Stimulated activated CD4-positive, alpha-beta T cell treated with anti-CD3 and anti-CD28 coated beads, Interleukin-1b, Interleukin-23, amount 100 ng/mL, for 24 hours (primary cell): ENCODE measurements at places on chromosomes 3 and 15.
A peak's percentile ranks its signal among the peaks of the same experiment; 100 is the strongest.

DNA sequence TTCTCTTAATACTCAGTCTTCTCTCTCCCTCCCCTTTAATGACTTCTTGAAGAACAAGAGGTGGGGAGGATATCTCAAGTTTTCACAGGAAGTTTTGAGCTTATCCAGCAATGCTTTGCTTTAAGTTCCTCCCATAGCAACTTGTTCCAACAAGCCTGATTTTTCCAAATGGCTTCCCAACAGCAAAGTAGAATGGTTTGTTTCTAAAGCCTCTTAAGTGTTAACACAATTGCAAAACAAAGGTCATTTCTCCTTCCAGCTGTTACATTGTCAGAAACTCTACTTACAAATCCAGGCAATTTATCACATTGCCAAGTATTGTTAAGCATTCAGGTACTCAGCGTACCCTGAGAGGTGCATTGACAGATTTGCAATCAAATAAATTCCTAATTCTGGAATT, 6.8 kb upstream of the ZNF770 start:
- DNase-seq = no peak

- DNase-seq = no peak
These were observed 2.1 kb downstream of the LDHAL6B start for GRCh38 chr15:59208613-59209249.

GRCh38 chr15:90818251-90819210, 49.9 kb upstream of the FURIN start:
- no peak for DNase-seq

DNA sequence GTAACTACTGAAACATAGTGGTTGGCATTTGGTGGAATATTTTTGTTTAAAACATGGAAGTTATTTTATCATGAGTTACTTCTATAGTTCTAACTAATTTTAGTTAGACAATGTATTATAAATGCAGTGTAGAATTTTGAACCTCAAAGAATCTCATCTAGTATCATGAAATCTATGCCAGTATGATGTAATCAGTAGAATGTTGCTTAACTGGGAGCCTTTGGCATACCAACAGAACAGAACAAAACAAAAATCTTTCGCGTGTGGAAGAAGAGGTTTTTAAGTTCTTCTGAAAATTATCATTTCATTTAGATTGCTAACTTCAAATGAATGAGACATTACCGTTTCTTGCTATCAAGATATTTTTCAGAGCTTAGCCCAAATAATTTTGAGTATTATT, 98.4 kb upstream of the LRRFIP2 start:
- DNase-seq = no peak

GRCh38 chr3:190326361-190326760, 4.1 kb upstream of the CLDN1 start:
- no peak for DNase-seq

GRCh38 chr3:119647171-119647570, 13.2 kb downstream of the POPDC2 start:
- no peak for DNase-seq

DNA sequence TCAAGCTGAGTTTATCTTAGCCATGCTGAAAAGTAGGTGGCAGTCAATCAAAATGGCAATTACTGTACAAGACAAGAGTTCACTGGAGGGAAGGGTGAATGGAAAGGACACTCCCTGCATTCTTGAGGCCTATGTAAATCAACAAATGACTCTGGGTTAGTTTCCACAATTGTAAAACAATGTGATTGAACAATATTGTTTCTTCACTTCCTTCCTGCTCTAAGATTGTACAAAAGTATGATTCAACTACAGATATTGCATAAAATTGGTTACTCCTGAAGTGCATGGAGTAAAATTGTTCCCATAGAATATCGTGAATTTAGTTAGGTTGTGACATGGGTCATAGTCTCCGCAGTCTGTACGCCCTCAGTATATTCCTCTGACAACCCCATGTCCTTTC, 277.6 kb downstream of the LPP start:
- no peak for DNase-seq

DNA sequence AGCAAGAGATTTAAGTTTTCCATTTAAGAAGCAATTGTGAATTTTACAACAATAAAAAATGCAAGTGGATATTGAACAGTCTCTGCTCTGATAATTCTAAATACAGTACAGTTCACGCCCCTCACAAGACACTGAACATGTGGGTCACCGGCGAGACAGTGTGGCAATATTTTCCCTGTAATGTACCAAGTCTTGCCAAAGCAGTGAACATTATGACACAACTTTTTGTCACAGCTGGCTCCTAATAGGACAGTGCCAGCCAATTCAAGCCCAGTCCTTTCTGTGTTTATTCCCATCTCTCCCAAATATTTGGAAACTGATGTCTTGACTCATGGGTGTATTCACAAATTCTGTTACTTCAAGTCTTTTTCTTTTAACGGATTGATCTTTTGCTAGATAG, 62.3 kb downstream of the PPARG start:
- DNase-seq = no peak

GRCh38 chr3:107450254-107450893, 72.4 kb upstream of the BBX start:
- no peak for DNase-seq

DNA sequence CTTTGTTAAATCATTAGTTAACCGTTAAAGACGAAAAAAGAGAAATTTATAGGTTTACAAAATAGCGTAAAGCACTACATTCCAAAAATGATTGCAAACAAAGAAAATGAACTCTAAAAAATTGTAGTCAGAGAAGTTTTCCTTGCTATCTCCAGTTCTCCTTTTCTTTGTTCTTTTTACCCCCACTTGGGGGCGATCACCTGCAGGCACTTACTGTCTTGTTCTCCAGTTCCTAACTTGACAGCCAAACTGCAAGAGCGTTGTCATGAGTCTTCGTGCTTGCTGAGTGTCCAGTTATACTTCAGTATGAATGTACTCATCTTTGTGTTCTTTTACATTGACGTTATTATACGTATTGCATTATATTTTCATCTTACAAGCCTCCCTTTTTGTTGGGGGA, 54.5 kb downstream of the CHD2 start:
- no peak for DNase-seq

GRCh38 chr15:100206643-100207042, 135.1 kb downstream of the ADAMTS17 start:
- no peak for DNase-seq

DNA sequence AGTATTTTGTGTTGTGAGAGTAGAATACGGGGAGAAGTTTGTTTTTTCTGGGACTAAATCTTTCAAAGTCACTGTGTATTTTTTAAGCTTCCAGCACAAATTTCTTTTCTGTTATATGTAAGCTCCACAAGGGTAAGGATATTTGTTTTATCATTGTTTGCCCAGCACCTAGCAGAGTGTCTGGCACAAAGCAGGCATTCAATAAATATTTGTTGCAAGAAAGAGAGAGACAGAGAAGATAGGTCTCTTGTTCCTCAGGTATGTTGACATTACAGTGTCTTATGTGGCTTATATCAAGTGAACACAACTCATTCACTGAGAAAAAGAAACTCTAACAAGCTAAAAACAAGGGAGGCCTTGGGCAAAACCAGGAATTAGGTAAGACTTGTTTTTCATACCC, 26.6 kb upstream of the FNDC3B start:
- DNase-seq = no peak

DNA sequence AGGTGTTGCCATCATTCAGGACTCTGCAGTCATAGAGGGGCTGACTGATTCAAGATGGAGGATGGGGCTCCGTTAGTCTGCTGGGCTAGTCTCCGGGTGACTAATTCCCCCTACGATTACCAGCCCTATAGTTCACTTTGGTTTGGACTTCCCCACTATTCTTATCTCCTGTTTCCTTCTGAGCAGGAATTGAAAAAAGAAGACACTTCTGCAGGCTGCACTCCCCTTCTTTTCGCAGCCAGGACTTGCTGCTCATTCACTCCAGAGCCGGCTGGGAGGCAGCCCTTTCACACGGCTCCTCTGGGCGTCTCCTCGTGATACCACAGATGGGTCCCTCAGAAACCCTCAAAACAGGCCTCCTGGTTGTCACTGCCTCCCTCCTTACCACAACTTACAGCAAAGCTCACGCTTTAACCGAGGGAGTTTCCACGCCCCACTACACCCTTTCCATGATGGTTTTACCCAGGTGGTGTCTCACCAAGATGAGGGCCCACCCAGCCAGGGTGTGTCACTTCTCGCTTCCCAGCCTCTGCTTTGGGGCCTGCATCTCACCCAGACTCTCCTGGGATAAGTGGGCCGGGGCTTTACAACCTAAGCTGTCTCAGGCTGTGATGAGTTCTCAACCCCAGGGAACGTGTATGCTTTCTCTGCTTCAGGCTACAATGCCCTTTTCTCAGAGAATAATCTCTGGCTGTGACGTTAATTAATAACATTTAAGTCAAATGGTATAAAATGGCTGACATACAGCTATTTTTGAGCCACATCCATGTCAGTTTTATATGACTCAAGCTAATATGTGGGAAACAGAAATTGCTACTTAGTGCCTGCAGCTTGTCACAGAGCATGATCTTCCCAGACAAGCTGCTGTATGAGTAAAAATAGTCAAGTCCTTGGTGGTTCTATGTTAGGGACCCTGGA, 11.9 kb downstream of the CX3CR1 start:
- peak; percentile 29 for DNase-seq

- no peak for DNase-seq
These were observed 275.9 kb upstream of the NR2F2 start for GRCh38 chr15:96054621-96055020.

DNA sequence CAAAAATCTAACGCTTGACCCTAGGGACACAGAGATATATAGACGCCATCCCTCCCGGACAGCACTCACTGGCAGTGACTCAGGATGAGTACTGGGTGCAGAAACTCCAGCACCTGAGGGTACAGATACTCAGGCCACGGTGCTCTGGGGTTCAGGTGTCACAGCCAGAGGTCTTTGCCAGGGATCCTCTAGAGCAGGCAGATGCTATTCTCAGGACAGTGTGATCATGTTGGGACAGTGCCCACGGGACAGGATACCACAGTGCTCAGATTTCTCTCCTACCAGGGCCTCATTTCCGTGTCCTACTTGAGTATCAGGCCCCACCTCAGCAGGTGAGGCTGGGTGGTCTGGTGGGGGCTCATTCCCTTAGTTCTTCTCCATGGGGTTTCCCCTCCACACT, 34.4 kb downstream of the HOMER2 start:
- DNase-seq = no peak

- DNase-seq = no peak
These were observed 22.8 kb downstream of the EFCC1 start for GRCh38 chr3:129023909-129024308.

DNA sequence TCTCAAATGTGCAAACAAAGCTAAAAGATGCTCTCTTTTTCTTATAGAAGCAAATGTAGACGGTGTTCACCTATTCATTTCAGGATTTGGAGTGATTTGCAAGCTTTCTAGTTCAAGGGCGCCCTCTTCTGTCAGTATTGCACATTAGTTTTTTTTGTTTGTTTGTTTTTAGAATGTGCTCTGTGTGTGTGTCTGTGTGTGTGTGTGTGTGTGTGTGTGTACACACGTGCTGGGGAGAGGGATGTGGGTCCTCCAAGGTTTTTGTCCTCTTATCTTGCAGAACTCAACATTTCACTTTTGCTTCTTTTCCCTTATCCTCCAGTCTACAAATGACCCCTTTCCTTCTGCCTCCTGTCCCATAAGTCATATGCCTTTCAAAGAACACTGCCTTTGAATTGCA, 23.5 kb downstream of the DNAH1 start:
- DNase-seq = peak; percentile 13

GRCh38 chr3:186705882-186706780, 11.0 kb upstream of the KNG1 start:
- DNase-seq = peak; percentile 30

DNA sequence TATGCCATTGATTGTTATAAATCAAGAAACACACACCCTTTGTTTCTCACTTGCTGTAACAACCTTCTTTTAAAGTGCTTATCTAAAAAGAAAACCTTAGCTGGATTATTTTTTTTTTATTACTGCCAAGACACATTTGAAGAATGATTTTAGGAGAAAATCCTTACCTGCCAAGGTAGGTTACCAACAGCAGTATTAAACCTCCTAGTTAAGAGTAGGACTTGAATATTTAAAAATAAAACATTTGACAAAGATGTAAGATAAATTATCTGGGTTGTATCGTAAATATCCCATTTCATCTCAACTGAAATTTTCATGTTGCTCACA, 192.1 kb downstream of the PDZRN3 start:
- DNase-seq = no peak

- no peak for DNase-seq
These were observed 125.8 kb upstream of the MEF2A start for GRCh38 chr15:99440029-99440428.

GRCh38 chr3:101729586-101729985, 5.2 kb downstream of the CEP97 start:
- DNase-seq = no peak

- DNase-seq = no peak
These were observed 751.7 kb downstream of the CADM2 start for GRCh38 chr3:85710490-85710889.

- DNase-seq = no peak
These were observed 632 bp upstream of the COPS2 start for GRCh38 chr15:49155834-49156627.

GRCh38 chr15:69853544-69853951, 244.2 kb downstream of the TLE3 start:
- no peak for DNase-seq

DNA sequence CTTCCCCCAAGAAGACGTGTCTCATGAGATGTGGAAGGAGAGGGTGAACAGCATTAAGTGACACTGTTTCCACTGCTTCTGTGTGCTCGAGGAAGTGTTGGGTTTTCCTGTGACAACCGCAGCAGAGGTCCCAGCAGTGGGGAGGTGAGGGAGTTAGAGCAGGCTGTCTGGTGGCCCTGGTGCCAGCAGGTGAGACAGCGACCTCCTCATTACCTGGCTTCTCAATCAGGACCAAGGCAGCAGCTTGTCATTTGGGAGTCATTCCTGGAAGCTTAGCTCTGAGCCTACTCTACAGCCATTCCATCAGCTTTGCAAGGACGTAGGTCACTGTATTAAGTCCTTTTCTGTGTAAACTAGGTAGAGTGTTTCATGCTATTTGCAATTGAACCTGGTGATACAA, 63.3 kb upstream of the RGMA start:
- DNase-seq = no peak

DNA sequence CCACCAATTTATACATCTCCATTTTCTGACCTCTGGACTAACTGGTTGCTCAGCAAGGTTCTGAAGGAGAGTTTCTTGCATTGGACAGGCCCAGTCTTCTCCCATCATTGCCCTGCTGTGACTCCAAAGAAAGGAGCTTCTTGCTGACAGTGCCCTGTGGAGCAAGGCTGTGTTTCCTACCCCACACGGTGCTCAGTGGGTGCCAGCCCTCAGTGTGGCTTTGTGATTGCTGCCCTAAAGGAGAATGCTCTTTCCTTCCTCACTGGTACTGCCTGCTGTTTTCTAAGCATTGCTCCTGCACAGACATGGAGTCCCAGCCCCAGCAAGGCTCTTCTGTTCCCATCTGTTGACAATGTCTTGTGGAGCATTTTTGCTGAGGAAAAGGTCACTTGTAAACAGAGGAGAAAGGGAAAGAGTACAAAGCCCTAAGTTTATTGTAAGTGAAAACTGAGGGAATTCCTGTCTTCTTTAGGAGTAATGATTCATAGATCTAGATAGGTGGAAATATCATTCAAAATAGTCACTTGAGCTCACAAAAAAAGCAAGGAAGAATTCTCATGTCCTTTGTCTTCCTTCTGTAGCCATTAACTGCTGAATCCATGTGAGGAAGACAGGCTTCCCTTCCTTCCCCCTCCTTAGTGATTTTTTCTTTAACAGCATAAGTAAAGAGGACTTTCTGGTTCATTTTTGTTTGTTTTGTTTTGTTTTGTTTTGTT, 62.9 kb downstream of the HMG20A start:
- DNase-seq = no peak

GRCh38 chr3:159761848-159762635, 226.6 kb upstream of the IL12A start:
- no peak for DNase-seq

GRCh38 chr3:134337511-134338200, 36.6 kb downstream of the AMOTL2 start:
- DNase-seq = no peak
